Progenitor cell of endocrine pancreas (in vitro differentiated cells): ENCODE measurements at places on chromosomes 16 and 17. TPM values are rescaled to one million over a fixed set of nuclear protein-coding genes. Genes with fewer than 3 reads are reported as not detected.
A peak's percentile ranks its signal among the peaks of the same experiment; 100 is the strongest.

- H3K4me1 ChIP-seq = no peaks in the 10 kb centered on the region
- H3K36me3 ChIP-seq = peaks cover 2% of the 10 kb centered on the region
- H3K4me3 ChIP-seq = no peak overlapping the region
- no peaks in the 10 kb centered on the region for H3K27me3 ChIP-seq
- no peak for DNase-seq
- H3K27ac ChIP-seq = no peak overlapping the region
Measured at GRCh38 chr16:1548727-1549126, 15.3 kb downstream of the TMEM204 start.

GLP2R gene
- total RNA-seq = not detected in 2 replicates

- H3K27ac ChIP-seq = no peak overlapping the region
- peaks cover 27% of the 10 kb centered on the region for H3K27me3 ChIP-seq
- H3K4me3 ChIP-seq = no peak overlapping the region
- no peaks in the 10 kb centered on the region for H3K4me1 ChIP-seq
- no peaks in the 10 kb centered on the region for H3K36me3 ChIP-seq
Measured at GRCh38 chr17:10435096-10435495, 13.3 kb upstream of the MYH8 start.

DNA sequence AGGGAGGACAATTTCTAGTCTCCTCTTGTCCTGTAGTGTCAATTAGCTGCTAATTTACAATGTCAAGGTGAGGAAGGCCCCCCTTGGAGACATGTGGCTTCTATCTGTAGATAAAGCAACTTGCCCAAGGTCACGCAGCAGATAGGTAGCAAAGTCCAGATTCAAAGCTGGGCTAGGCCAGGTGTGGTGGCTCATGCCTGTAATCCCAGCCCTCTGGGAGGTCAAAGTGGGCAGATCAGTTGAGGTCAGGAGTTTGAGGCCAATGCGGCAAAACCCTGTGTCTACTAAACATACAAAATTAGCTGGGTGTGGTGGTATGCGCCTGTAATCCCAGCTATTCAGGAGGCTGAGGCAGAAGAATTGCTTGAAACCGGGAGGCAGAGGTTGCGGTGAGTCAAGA, 11.1 kb downstream of the TRPV3 start:
- no peak for DNase-seq
- no peak overlapping the region for H3K4me3 ChIP-seq
- H3K27me3 ChIP-seq = peaks cover 19% of the 10 kb centered on the region
- no peak overlapping the region for H3K27ac ChIP-seq

DNA sequence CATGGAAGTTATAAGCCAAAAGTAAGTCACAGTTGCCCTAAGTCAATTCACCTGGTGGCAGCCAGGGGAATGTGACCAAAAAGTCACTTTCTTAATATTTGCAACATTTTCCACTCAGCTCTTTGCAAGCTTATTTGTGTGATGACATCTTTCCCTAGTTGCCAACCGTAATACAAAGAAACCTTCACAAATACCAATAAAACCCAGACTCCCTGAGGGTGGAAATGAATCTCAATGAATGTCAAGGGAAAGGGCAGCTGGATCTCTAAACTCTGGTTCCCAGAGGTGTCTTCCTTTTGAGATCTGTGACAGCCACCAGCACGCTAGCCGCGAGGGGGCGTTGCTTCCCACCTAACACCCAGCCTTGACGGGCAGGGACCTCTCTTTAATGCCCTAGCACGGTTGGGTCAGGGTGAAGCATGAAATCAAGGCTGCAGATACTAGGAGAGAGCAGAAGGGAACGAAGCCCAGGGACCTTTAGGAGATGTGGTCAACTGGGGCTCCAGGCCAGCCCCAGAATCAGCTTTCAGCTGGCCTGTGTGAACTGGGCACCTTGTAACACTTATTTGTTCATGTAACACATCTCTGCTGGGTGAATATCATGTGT, 82.2 kb downstream of the CMC2 start:
- no peaks in the 10 kb centered on the region for H3K4me1 ChIP-seq
- no peaks in the 10 kb centered on the region for H3K36me3 ChIP-seq
- peak; percentile 31 for DNase-seq
- no peak overlapping the region for H3K4me3 ChIP-seq
- peaks cover 13% of the 10 kb centered on the region for H3K27me3 ChIP-seq

DNA sequence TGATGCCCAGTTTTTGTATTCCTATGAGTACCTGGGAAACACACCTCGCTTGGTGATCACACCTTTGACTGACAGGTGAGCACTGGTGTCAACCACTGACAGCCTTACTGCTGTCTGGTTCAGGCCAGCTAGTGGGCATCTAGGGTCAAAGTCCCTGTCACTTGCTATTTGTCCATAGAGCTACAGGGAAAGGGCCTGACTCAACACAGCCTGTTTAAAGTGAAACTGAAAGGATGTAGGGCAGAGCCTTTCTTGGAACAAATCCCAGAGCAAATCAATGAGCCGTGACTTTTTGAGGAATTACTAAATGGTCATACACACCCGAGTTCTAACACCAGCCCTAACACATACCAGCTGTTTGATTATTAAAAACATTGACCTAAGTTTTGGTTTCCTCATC, 106.8 kb downstream of the DNAH9 start:
- DNase-seq = no peak
- H3K27me3 ChIP-seq = peaks cover 3% of the 10 kb centered on the region
- H3K4me1 ChIP-seq = peaks cover 5% of the 10 kb centered on the region
- H3K36me3 ChIP-seq = no peaks in the 10 kb centered on the region
- no peak overlapping the region for H3K27ac ChIP-seq

RAB26 gene
- 20.4 and 23.3 TPM in 2 replicates for total RNA-seq

DNA sequence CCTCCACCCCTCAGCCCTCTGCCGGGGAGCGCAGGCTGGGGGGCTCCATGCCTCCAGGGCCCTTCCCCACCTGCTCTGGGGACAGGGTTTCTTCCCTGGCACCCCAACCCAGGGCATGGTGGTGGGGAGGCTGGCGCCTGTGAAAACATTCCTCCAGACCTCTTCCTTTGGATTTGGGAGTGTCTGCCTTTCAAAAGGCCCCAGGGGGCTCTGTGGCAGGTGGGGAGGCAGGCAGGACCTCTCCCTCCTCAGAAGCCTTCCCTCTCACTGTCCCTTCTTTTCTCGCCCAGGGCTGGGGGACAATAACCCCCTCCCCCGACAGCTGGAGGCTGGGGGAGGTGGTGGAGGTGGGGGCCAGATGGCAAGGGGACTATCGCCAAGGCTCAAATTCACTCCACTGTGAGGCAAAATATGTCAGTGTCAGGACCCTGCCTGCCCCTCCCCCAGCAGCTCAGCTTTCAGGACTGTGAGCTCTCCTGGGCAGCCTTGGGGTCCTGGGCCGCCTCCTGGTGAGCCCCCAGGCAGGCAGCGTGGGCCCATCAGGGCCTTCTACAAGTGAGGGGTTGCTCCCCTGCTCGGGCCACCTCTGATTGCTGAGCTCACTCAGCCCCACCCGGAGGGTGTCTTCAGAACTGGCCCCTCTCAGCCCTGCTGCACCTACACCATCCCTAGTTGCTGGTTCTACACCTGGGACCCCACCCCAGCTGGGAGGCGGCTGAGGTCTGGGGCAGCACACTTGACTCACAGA, 1.8 kb downstream of the CDH15 start:
- H3K27me3 ChIP-seq = peaks cover 21% of the 10 kb centered on the region
- no peaks in the 10 kb centered on the region for H3K36me3 ChIP-seq
- peaks cover 3% of the 10 kb centered on the region for H3K4me1 ChIP-seq
- no peak for DNase-seq

- no peaks in the 10 kb centered on the region for H3K36me3 ChIP-seq
- H3K27ac ChIP-seq = no peak overlapping the region
- peaks cover 49% of the 10 kb centered on the region for H3K27me3 ChIP-seq
- peaks cover 13% of the 10 kb centered on the region for H3K4me1 ChIP-seq
Measured at GRCh38 chr17:8896641-8897635, 29.5 kb upstream of the PIK3R6 start.

- no peak for DNase-seq
- H3K4me3 ChIP-seq = no peak overlapping the region
- H3K27me3 ChIP-seq = no peaks in the 10 kb centered on the region
- peaks cover 42% of the 10 kb centered on the region for H3K4me1 ChIP-seq
- H3K27ac ChIP-seq = peak overlapping the region; percentile 23
Measured at GRCh38 chr17:17704931-17705330, 23.7 kb downstream of the RAI1 start.

DNA sequence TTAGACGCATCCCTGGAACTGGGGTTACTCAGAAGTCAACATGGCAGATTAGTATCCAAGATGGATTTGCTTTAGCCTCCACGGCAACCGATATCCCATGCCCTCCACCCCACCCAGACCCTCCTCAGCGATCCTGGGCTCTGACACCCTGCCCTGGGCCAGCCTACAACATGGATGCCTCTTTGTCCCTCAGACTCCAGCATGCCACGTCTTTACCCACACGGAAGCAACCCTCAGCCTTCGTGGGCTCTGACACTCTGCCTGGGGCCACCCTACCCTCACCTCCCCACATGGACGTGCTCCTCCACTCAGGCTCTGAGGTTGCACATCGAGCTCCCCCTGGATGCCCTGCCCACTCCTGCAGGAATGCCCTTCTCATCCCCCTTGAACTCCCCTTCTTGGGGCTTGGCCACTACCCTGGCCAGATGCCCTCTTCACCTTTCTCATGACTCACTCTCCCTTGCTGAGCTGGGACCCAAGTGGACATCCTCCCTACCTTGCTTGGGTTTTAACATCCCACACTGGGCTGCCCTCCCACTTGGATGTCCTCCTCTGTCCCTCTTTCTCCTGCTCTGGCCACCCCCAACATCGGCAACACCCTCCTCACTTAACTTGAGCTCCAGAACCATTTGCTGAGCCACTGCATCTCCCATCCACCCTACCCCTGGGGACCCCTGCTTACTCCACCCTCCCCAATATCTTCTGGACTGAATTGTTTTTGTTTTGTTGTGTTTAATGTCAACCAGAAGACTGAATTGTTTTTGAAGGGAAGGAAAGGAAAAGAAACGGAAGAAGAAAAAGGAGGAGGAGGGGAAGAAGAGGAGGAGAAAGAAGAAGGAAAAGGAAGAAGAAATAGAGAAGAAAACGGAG, 18.3 kb upstream of the TMEM92 start:
- no peak overlapping the region for H3K27ac ChIP-seq
- DNase-seq = no peak
- peaks cover 12% of the 10 kb centered on the region for H3K27me3 ChIP-seq
- H3K4me1 ChIP-seq = no peaks in the 10 kb centered on the region

MILR1 gene
- not detected in 2 replicates for total RNA-seq

- H3K4me3 ChIP-seq = no peak overlapping the region
- no peak for DNase-seq
- H3K27me3 ChIP-seq = no peaks in the 10 kb centered on the region
- peaks cover 17% of the 10 kb centered on the region for H3K36me3 ChIP-seq
Measured at GRCh38 chr17:4100883-4101756, 41.7 kb downstream of the ZZEF1 start.

- DNase-seq = no peak
- H3K27me3 ChIP-seq = peaks cover 16% of the 10 kb centered on the region
- no peak overlapping the region for H3K4me3 ChIP-seq
- no peaks in the 10 kb centered on the region for H3K36me3 ChIP-seq
- no peak overlapping the region for H3K27ac ChIP-seq
- H3K4me1 ChIP-seq = peaks cover 1% of the 10 kb centered on the region
Measured at GRCh38 chr17:79137789-79138165, 63.2 kb downstream of the ENGASE start.

GRCh38 chr16:50535506-50536257, 12.5 kb upstream of the NKD1 start:
- no peak overlapping the region for H3K4me3 ChIP-seq
- H3K27ac ChIP-seq = no peak overlapping the region
- peaks cover 22% of the 10 kb centered on the region for H3K27me3 ChIP-seq
- H3K36me3 ChIP-seq = no peaks in the 10 kb centered on the region

AIPL1 gene
- total RNA-seq = not detected in 2 replicates

DNA sequence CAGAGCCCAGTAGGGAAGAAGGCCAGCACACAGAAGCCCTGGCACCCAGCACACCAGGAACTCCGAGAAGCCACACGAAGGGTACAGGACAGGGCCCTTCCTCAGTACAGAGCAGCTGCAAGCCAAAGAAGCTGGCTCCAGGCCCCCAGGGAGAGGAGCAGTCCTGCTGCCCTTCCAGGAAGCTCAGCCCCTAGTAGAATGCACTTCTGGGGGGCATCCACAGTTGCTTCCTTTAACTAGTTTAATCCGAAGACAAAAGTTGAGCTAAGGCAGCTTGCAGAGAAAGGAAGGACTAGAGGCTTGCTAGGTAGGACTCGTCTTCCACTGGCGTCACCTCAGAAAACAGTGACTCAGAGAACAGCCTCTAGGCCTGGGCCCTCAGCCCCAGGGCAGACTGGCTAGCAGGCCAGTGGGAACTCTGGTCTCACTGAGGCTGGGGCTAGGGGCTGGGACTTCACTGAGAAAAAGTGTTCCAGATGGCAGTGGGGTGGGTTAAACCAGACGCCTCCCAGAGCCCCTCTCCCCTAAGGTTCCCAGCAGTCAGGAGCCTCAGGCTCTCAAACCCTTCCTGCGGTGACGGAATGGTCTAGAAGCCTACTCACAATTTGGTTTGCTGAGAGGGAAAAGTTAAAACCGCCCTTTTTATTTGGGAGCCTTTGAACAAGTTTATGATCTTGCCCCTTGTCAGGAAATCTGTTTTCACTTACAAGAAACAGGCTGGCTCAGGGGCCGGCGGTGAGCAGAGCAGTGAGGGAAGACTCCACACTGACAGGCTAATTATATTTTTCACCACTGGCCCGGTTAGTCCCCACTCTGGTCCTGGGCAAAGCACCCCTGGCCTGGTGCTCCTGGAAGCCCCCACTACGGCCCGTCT, 41.4 kb downstream of the ACTG1 start:
- H3K27me3 ChIP-seq = peaks cover 15% of the 10 kb centered on the region
- H3K27ac ChIP-seq = no peak overlapping the region
- no peak overlapping the region for H3K4me3 ChIP-seq
- peaks cover 4% of the 10 kb centered on the region for H3K4me1 ChIP-seq
- DNase-seq = no peak
- no peaks in the 10 kb centered on the region for H3K36me3 ChIP-seq

FBXW10B gene
- total RNA-seq = 0.69 and 0.81 TPM in 2 replicates

GRCh38 chr16:88300463-88300835, 82.3 kb upstream of the ZNF469 start:
- no peaks in the 10 kb centered on the region for H3K4me1 ChIP-seq
- peaks cover 42% of the 10 kb centered on the region for H3K27me3 ChIP-seq
- DNase-seq = no peak
- no peaks in the 10 kb centered on the region for H3K36me3 ChIP-seq

C1QTNF8 gene
- not detected in 2 replicates for total RNA-seq

ELOB gene
- total RNA-seq = 201 and 207 TPM in 2 replicates

RHBDF1 gene
- total RNA-seq = 51.3 and 58.2 TPM in 2 replicates

- H3K27me3 ChIP-seq = no peaks in the 10 kb centered on the region
- H3K36me3 ChIP-seq = peaks cover 17% of the 10 kb centered on the region
- peaks cover 10% of the 10 kb centered on the region for H3K4me1 ChIP-seq
Measured at GRCh38 chr17:75995385-75995925, 5.2 kb upstream of the CDK3 start.

- H3K4me1 ChIP-seq = no peaks in the 10 kb centered on the region
- no peak overlapping the region for H3K4me3 ChIP-seq
- DNase-seq = no peak
- peaks cover 14% of the 10 kb centered on the region for H3K27me3 ChIP-seq
Measured at GRCh38 chr16:88967830-88968588, 9.0 kb downstream of the CBFA2T3 start.

DNA sequence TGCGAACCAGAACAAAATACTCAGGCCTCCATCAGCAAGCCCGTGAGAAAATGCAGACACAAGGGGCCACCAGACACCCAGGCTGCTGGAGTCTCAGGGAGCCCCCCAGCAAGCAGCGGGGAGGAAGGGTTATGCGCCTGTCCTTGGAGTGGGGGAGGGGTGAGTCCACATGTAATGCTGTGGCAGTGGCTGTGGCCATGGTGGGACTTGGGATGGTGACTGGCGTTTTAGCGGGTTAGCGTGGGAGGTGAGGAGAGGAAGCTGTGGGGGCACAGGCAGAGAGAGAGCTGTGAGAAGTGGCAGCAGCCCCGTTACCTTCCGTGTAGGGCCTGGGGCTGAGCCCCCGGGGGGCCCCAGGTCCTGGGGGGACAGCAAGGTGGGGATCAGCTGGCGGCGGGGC, 58.3 kb downstream of the SRCIN1 start:
- peaks cover 6% of the 10 kb centered on the region for H3K27me3 ChIP-seq
- no peak for DNase-seq
- no peak overlapping the region for H3K4me3 ChIP-seq
- H3K36me3 ChIP-seq = no peaks in the 10 kb centered on the region
- no peak overlapping the region for H3K27ac ChIP-seq
